Left ventricle myocardium inferior (tissue), 1 donor: ENCODE measurements at places on chromosomes 1 and 21.

DNA sequence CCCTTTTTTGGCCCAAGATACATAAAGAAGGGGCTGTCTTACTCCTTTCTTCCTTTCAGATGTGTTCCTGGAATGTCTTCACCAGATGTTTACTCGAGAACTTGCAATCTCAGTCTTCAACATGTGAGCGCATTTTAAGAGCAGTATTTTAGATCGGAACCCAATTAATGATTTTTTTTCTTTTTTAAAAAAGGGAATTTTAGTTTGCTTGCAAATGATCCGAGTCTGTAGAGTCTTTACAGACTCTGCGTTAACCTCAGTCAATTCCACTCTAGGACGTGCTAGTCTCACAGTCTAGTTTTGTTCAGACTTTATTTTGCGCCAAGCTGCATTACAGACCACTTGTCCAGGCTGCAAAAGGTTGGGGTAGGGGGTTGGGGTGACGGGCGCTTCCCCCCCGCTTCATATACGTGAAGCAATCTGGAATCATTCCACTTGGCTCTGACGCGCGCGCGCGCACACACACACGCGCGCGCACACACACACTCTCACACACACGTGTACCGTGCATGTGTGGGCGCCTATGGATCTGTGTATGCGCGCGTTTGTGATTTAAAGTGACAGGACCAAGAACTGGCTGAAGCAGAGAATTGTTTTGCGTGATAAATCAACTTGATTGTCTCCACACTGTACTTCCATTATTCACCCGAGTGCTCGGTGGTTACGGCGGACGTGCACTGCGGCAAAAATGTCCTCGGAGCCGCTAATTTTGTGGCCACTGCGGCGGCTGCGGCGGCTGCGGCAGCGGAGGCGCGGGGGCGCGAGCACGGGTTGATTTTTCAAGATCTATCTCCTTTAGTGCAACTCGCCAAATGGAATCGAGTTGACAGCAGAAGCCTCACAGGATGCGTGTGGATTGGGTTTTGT, 25.6 kb upstream of the NFIA start:
- DNase-seq, result peak; percentile 65

- no peak for DNase-seq
Measured at GRCh38 chr1:208526613-208527125, 282.5 kb upstream of the PLXNA2 start.

- no peak for DNase-seq
Measured at GRCh38 chr1:19824036-19824435, 9.0 kb upstream of the RNF186 start.

GRCh38 chr1:239547987-239548386, 161.6 kb downstream of the CHRM3 start:
- DNase-seq, result no peak

- DNase-seq, result no peak
Measured at GRCh38 chr1:82704393-82704792, 903.7 kb downstream of the ADGRL2 start.

DNA sequence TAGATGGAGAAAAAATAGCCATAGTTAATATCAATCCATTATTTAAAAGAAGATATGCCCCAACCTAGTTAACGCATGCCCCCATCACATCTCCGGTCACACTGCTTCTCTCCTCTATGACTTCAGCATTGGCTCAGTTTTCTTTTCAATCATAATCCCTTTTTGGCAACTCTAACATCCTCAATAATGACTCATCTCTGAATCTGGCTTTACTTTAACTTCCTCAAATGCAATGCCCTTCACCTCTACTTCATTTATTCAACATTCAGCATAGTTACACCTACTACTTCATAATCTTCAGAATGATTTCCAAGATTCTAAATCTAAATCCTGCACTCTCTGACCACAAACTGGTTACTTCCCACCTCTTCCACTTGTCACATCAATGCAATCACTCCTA, 417.3 kb downstream of the USH2A start:
- DNase-seq, result no peak

GRCh38 chr1:191913260-191913977, 244.8 kb upstream of the RGS18 start:
- no peak for DNase-seq

GRCh38 chr1:155003766-155004351, 1.3 kb downstream of the ZBTB7B start:
- peak; percentile 80 for DNase-seq

DNA sequence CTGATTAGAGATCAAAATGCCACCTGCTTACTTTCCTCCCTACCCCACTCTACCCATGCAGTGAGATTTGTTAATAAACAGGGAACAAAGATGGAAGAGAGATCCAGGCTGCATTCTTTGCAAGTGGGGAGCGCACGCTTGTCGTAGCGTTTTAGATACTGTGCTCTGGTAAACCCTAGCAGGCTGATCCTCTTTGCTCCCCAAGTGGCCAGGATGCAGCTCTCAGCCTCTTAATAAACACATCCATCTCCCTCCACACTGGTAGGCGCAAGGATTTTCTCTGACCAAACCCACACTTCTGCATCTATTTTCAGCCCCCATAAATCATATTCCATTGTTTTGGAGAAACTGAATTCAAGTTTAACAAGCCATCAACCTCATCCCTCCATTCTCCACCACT, 2.9 kb downstream of the PGBD5 start:
- no peak for DNase-seq

- DNase-seq, result no peak
Measured at GRCh38 chr1:22570140-22570909, 7.0 kb downstream of the EPHA8 start.

DNA sequence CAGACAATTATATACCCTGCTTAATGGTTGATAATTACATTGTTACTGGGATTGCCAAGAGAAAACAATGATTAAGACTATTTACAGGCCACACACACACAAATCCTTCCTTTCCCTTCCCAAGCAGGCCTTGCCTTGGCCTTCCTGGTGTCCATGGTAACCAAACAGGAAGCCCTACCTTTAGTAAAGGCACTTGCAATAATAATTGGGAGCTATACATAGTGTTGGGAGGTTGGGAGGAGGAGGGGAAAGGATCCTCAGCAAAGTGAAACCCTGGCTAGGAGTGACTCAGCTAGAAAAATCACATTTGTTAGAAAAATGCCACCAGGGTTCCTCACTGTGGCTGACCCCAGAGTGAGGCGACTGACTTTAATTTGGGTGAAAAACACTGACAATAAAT, 122.3 kb upstream of the ADAR start:
- DNase-seq, result no peak

DNA sequence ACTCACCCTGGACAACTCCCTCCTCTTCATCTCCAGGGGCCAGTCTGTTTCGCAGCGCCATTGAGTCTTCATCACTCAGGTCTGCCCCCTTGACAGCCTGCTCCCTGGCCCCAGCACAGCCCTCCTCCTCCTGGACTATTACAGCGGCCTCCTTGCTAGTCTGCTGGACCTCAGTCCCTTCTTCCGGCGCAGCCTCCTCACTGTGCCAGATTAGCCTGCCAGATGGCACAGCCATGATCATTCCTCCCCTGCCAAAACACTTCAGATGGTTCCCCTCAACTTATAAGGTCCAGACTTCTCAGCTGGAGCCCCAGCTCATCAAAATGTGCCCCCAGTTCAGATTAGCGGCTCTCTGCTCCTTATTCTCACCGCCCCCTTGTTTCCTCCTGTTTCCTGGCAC, 7.0 kb upstream of the CELSR2 start:
- no peak for DNase-seq

GRCh38 chr1:157628773-157629172, 30.9 kb upstream of the FCRL4 start:
- DNase-seq, result no peak

GRCh38 chr1:2532485-2533160, 2.6 kb upstream of the HES5 start:
- no peak for DNase-seq

GRCh38 chr1:34404804-34405203, 228.1 kb downstream of the C1orf94 start:
- DNase-seq, result no peak

DNA sequence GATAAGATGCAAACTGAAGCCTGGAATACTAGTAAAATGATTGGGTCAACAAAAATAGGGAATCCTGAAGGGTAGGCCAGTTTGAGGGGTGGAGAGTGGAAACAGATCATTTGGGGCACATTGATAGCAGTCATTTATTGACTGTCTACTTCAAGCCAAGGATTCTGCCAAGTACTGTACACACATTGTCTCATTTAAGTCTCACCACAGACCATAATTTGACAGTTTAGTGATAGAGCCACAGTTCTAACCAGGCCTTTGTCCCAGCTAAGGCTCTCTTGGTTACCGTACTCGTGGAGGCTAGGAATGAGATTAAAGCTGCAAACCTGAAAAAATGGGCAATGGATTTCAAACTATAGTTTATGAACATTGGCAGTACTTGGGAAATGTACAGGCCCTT, 11.2 kb downstream of the RBM15 start:
- no peak for DNase-seq

DNA sequence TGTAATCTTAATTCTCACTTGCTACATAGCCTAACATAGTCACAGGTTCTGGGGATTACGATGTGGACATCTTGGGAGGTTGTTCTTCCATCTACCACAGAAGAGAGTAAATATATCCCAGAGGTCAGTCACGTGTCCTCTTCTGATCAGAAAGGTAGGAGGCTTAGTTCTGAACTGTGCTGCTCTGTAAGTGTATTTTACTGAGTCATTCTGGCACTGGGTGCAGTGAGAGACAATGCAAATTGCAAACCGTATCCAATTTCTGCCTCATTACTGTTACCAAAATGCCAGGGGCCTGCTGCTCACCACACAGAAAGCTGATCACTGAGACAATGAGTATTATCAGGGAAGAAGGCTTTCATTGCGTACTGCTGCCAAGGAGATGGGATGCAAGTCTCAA, 104.0 kb downstream of the GABPA start:
- DNase-seq, result no peak

DNA sequence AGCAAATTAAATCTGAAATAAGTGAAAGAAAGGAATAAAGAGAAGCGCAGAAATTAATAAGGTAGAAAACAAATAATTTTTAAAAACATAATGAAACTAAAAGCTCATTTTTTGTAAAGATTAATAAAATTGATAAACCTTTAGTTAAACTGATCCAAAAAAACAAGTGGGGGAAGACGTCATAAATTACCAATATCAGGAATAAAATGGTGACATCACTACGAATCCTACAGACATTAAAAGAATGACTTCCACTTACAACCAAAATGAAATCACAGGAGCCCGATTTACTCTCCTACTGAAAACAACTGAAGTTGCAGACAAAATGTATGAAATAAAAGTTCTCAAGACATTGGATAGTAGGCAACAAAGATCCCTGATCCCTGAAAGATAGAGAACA, 68.1 kb upstream of the IFFO2 start:
- DNase-seq, result no peak

GRCh38 chr1:154749078-154749760, 120.9 kb downstream of the KCNN3 start:
- no peak for DNase-seq

- no peak for DNase-seq
Measured at GRCh38 chr1:48047116-48047515, 49.9 kb upstream of the TRABD2B start.

- no peak for DNase-seq
Measured at GRCh38 chr1:115296981-115297380, 41.1 kb downstream of the NGF start.

DNA sequence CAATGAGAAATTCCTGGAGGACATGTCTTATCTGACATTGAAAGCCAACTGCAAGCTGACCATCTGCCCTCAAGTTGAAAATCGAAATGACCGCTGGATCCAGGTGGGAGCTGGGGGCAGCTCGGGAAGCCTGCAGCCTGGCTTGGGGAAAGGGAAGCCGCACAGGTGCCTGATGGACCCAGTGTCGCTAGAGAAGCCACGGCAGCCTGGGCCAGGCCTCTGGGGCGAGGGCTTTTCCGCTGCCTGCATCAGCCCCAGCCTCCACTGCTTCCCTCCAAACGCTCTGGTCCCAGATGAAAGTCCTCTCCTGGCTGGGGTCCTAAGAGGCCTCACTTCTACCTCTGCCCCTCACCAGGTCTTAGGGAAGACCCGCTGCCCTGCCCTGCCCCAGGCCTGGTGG, 18.8 kb upstream of the PADI3 start:
- DNase-seq, result no peak

- no peak for DNase-seq
Measured at GRCh38 chr1:234971586-234972297, 156.9 kb downstream of the TOMM20 start.

- DNase-seq, result no peak
Measured at GRCh38 chr1:220717800-220718640, 27.9 kb downstream of the C1orf115 start.

GRCh38 chr21:42047821-42048613, 23.1 kb upstream of the UMODL1 start:
- DNase-seq, result no peak

DNA sequence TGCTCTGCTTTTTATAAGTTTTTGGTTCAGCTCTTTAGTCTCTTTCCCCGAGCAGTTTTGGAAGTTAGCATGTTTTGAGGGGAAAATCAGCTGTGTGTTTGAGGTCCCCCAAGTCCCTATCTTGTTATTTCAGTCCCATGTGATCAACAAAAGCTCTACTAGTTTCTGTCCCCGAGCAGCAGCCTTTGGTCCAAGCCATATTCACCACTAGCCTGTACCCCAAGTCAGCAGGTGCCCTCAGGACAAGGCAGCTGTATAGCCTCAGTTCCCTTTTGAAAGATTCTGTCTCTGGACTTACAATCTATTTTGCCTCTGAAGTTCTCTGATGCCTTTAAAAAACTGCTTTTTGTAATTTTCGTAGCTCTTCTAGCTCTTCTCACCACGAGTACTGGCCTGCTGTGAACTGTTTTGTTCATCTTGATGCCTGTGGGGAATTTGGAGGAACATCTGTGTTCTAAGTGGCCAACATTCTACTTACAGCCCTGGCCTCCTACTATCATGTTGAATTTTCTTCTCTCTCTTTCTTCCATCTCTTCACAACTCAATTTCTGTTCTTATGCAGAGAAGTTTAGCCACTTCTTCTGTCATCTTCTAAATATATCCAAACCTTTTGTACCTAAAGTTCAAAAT, 16.7 kb downstream of the UAP1 start:
- DNase-seq, result no peak

GRCh38 chr1:236091933-236092318, 27.0 kb upstream of the NID1 start:
- no peak for DNase-seq

DNA sequence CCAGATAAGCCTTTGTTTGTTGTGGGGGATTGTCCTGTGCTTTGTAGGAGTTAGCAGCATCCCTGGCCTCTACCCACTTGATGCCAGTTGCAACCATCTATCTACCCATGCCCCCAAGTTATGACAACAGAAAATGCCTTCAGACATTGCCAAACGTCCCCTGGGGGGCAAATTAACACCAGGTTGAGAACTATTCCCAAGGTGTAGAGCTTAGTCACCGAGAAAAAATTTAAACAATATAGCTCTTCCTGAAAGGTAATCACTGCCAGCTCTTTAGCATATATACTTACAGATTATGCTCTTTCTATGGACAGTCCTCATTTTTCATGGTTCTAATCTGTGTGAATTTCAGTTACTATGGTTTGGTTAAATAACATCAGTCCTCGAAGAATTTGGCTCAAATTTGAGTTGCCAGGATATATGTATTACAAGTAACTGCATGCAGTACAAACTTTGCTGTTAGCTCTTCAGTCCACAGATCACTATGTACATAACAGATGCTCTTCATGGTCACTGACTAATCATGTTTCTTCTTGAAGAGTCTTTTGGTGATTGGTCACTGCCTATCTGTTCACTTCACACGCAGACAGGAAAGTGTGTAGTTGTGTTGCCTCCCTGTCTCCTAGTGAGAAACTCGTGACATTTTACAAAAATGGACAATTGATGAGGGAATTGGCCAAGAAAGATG, 25.2 kb downstream of the MAPKAPK2 start:
- no peak for DNase-seq

GRCh38 chr1:56799605-56800400, 19.4 kb downstream of the FYB2 start:
- no peak for DNase-seq

GRCh38 chr1:82110366-82111254, 309.9 kb downstream of the ADGRL2 start:
- no peak for DNase-seq
